ENCODE measurements at places on chromosomes 4 and X.

GRCh38 chr4:2874861-2875260 is 31.2 kb downstream of the ADD1 start:
- no peak for DNase-seq

- DNase-seq = peak; percentile 3
These were observed 409 bp upstream of the MPP1 start for GRCh38 chrX:154805696-154806091.

DNA sequence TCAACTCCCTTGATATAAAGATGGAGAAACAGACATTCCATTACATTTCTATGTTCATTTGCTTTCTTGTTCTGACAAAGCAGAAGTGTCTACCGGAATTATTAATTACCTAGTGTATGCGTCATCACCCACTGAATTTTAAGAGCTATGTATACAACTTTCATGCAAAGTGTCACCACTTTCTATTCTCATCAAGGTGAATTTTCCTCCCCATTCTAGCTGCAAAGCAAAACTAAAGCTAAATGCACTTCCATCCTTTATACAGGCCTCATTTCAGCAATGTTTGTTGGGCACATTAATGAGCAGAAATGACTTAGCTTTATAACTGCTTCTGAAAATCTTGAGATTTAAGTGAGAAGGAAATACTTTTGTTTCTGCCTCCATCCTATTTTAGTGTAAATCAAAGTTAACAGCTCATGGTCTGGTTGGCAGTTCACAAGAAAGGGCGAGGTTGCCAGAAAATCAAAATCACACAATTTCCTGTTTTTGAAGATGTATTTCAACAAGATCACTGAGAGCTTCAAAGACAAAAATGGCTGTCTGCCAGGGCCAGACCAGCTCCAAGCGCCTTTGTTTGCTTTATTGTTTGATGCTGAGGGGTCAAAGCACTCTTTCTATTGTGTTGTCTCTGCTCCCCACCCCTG is 7.2 kb upstream of the FAM9C start:
- DNase-seq = no peak

GRCh38 chr4:7043284-7044136 is at the start of gene TADA2B:
TSS of gene TADA2B (plus strand) at chr4:7043372. CDS start at chr4:7043580, 208 bp downstream.
- no peak for DNase-seq

- DNase-seq = no peak
These were observed 104.7 kb downstream of the MAML3 start for GRCh38 chr4:140049024-140049848.

- no peak for DNase-seq
These were observed 12.2 kb downstream of the EPHA5 start for GRCh38 chr4:65658117-65658516.

- no peak for DNase-seq
These were observed 261.1 kb upstream of the PLCXD1 start for GRCh38 chrX:19912-20571.

DNA sequence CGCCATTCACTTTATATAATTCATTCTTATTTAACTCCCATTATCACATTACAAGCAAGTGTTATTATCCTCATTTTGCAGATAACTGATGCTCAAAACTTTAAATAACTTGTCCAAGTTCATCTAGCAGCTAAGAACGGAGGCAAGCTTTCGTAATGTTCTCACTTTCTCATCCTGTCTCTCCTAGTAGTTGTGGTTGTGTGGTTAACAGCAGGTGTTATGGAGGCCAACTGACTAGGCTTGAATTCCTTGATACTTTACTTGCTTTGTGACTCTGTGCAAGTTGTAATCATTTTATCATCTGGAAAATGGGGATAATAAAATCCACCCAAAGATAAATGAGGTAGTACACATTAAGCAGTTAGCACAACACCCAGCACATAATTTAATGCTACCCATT is 109.9 kb upstream of the PTPN13 start:
- DNase-seq = no peak

GRCh38 chr4:88752076-88752463 is 54.4 kb upstream of the NAP1L5 start:
- DNase-seq = no peak

DNA sequence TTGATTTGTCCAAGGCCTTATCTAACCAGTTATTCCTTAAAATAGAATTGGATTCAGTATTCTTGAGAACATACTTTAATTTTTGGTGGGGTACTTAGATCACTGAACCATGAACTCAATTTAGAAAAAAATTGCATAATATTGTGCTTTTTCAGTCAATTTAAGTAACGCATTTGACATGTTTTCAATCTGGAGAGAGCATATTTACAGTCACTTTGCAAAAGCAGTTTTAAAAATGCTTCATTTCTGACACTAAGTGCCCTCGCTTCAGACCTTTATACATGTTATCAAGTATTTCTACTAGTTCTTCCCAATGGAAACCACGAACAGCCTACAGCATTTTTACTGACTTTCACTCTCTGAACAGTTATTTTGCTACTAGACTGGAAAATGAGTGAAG is 257.1 kb upstream of the NDST4 start:
- DNase-seq = no peak

DNA sequence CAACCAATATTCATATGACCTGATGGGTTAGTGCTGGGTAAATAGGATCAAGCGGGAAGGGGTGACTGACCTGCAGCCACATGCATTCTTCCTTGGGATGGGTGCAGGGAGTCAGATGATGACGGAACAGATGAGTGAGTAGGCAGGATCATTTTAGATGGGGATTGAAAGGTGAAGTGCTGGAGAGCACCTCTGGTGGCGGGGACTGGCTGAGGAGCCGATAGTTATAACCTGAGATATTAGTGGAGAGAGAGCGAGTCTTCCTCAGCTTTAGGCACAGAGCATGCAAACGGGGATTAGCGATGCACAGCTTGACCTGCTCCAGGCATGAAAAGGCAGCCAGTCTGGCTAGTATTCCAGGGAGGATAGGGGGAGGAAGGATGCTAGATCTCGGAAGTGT is 99.1 kb downstream of the AFF1 start:
- DNase-seq = no peak

DNA sequence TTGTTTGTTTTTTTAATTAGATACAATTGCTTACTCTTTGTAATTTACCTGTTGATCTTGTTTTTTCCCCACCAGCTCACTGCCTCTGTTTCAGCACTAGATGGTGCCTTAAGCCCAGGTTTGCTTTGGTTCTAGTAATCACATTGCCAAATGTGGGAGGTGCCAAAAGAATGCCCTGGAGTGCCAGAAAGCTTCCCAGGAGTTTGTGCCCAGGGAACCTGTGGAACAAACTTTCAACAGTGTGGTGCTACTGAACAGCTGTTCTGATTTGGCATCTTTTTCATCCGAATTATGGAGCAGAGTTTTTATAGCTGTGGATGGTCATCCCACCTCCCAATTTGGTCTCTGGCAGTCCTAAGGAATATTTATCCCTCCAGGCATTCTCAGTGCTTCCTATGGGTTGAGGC is 1000.7 kb downstream of the STIM2 start:
- no peak for DNase-seq

DNA sequence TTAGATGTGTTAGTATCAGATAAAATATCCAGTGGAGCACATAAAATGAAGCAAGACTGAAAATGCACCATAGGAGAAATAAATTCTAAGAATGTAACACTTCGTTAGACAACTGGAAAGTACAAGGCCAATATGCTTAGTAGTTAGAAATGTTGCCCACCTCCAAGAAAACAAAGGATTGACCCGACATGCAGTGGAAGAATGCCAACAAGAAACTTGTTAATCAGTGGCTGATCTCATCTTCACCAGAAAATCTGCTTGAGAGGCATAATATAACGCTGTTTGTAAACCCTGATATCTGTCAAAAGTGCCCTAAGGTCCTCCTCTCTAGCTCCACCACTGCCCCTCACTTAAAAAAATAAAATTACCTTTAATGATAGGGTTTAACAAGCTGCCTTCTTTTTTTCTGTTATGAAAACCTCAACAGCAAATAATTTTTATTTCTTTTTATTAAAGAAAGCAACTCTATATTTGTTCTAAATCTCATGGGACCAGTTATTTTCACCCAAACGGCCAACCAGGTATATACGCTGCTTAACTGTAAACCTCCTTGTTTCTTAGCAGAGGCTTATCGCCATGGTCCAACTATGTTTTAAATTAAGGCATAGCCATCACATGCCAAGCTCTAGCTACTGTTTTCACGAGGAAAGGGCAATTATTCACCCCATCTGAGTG is 1.8 kb downstream of the RASGEF1B start:
- no peak for DNase-seq

DNA sequence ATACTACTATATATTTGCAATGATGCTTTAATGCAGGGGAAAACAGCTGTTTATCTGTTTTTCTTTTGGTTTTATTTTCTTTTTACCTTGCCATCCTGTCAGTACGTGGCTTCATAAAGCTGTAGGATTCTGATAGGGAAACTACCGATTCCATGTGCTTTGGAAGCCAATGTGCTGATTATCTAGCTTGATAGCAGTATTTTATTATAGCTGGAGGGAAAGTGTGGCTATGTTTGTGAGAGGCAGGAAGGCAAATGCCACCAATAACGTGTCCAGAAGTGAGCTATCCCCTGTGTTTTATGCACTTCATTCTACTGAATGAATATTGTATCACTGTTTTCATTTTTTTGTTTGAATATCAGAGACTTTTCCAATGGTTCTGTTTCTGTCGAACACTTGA is 43.7 kb downstream of the IL15 start:
- DNase-seq = no peak

DNA sequence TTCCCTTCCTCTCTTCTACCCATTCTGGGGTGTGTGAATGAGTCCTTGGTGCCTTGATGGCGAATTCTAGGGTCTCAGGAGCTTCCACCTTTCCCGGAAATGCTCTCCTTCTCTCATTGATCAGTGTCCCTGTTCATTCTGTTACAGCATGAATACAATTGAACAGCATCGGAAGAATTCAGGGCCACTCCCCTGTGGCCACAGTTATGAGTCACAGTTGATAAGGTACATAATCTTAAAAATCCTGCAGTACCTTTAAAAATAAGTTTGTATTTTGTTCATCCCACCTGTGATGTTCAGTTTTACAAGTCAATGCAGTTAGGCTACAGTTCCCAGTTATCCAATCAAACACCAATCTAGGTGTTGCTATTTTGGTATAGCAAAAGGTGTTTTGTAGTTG is 47.3 kb upstream of the FAM9A start:
- DNase-seq = no peak

- no peak for DNase-seq
These were observed 20.2 kb downstream of the SATL1 start for GRCh38 chrX:85223359-85223758.

DNA sequence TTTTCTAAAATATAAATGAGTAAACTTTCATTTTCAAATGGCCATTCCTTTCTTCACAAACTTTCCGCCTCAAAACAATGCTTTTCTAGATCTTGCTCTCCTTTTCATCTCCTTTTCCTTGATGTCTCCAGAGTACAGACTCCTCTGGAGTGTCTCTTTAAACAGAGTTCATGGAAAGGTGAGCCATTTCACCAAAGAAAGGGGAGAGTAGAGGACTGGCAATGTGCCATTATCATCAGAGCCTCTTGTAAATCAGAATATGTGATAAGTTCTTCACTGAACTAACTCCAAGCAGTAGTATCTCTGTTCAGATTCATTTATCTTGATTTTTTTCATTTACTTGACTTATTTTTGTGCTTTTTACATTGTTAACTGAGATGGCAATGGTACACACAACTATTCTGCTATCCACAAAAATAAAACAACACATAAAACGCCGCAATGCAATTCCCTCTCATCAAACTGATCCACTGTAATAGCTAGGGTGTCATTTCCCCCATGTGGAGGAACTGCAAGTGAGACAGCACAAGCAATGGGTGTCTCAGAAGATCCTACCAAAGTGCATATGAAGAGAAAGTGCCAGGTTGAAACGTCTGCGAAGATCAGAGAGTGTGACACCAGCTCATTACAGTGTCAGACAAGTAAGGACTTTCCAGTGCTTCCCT is 125.4 kb downstream of the RASL11B start:
- DNase-seq = no peak

- no peak for DNase-seq
These were observed 27.2 kb downstream of the TNIP2 start for GRCh38 chr4:2728806-2729532.

DNA sequence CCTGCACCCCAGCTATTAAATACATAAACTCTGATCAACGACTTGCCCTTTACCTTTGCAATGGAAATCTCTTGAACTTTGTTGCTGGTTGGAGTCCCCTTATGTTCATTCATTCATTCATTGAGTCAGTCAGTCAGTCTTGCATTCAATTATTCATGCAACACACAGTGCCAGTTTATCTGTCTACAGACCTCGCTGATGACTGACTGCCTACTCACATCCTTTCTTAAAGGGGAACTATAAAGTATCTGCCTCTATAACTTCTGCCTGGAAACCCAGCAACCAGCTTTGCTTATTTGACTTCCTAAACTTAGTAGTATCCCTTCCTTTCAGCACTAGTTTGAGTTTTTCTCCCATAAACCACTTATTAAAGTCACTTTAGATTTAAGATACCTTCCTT is 620.8 kb upstream of the ADGRL3 start:
- no peak for DNase-seq

- DNase-seq = no peak
These were observed 707.9 kb downstream of the CENPC start for GRCh38 chr4:66837279-66837922.

DNA sequence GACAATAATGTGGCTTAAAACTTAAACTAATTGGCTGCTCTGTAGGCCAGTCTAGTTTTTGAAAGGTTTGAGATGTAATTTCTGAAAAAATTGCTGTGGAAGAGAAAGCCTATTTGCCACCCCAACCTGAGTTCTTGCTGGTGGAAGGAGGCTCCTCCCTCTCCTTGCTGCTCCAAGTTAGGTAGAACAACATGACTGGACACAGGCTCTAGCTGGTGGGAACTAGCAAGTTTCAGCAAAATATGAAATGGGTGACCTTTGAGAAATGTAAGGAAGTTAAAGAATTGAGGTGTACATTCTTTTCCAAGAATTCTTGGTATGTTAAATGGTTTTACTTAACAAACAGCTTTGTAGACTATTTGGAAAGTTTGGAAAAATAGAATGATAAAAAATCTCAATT is 8.0 kb downstream of the RPL34 start:
- no peak for DNase-seq

DNA sequence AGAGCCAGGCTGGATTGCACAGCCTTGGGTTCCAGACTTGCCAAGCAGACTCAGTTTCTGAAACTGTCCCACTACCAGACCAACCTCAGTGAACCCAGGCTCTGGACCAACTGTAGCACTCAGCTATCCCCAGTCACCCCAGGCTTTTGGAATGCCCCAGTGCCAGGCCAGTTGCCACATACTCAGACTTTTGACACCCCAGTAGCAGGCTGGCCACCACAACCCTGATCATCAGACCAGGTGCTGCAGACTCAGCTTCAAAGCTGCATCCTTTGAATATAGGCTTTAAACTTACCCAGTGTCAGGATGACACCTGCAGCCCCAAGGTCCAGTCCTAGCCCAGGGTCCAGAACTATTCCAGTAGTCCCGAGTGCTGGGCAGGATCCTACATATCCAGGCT is 1389.9 kb downstream of the ARAP2 start:
- no peak for DNase-seq

- DNase-seq = no peak
These were observed 57.5 kb downstream of the GPR82 start for GRCh38 chrX:41781500-41781899.

All from AG04449 (cell line).